ENCODE measurements at places on chromosomes 13 and 19.

- DNase-seq, result no peak
Measured at GRCh38 chr13:59568306-59568705, 595.4 kb downstream of the DIAPH3 start.

- DNase-seq, result no peak
Measured at GRCh38 chr13:59476366-59476765, 687.4 kb downstream of the DIAPH3 start.

GRCh38 chr13:110261166-110262081 is 45.5 kb downstream of the COL4A1 start:
- DNase-seq, result no peak

DNA sequence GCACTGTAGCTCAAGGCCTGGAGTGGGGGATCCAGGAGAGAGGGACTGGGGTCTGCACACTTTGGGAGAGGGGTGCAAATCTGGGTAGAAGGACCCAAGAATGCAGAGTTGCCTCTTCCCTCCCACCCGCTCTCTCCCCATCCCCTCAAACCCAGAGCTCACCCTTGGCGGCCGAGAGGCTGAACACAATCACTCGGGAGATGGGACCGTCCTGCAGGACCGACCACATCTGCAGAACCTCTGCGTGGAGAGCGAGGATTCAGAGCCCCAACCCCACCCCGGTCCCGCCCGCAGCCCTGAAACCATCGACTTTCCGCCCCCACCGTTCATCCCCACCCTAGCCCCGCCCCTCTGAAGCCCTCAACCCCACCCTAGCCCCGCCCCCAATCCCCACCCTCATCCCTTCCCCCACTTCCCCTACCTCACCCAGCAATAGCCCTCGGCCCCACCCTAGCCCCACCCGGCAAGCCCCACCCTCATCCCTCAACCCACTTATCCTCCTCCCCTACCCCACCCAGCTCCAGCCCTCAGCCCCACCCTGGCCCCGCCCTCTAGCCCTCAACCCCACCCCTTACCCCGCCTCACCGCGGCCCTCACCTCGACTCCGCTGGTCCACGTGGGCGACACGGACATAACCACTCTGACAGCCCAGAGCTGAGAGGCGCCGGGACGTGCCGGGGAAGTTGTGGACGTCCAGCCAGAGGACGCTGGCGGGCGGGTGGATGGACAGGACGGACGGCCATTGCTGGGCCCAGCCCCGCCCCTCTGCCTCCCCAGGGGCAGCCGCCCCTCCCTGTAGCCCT is 4.1 kb downstream of the KPTN start:
- DNase-seq, result no peak

- DNase-seq, result no peak
Measured at GRCh38 chr19:40742477-40742876, 7.8 kb downstream of the ACTMAP start.

DNA sequence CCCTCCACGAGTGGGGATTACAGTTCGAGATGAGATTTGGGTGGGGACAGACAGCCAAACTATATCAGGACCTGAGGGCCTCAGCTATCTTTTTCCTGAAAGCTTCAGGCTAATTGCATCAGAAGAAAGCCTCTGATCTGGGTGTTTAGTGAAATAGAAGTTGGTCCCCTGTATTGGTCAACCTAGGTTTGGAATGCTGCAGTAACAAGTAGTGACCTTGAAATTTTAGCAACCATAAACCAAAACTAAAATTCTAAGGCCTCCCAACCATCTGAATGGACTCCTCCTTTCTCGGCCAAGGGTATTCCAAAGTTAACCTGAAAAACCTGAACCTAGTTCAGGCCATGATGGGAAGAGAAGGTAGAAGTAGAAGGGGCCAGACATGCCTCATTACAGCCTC is 34.9 kb upstream of the OR10H1 start:
- DNase-seq, result no peak

DNA sequence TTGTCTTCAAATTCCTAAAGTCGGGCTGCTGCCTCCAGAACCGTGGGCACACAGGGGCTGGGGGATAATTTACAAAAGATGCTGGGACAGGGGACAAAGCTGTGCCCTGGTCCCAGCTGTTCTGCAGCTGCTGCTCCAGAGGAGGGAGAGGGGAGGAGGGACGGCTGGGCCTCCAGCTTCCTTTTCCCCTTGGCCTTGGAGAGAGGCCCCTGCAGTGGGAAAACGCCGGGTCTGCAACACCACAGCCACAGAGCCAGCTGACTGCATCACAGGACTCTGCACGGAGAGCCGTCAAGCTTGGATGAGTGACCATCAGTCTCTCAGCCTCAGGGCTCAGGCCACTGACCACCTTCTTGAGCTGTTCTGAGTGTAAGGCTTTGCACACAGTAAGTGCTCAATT is 6.1 kb downstream of the DOCK6 start:
- no peak for DNase-seq

DNA sequence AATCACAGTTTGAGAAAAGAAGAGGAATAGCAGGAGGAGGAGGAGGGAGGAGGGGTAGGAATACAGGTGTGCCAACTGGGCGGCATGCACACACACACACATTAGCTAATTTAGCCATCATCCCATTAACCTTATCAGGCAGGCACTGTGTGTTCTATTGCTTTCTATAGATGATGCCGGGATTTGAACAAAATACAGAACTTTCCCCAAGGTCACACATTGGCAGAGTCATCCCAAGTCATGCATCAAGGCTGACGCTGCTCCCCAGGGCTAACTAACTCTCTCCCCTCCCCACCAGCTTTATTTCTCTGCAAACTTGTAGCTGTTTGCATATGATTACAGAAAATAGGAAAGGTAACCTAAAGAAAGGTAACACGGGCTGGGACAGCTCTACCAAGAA is 83.0 kb downstream of the NUFIP1 start:
- no peak for DNase-seq

All from stimulated activated CD4-positive, alpha-beta T cell treated with anti-CD3 and anti-CD28 coated beads, Interleukin-1b, Interleukin-23, amount 100 ng/mL, for 24 hours (primary cell).